ENCODE measurements at places on chromosomes 6 and 20.

GRCh38 chr6:37615564-37616340 lies 81.9 kb downstream of the MDGA1 start:
- DNase-seq, result no peak

DNA sequence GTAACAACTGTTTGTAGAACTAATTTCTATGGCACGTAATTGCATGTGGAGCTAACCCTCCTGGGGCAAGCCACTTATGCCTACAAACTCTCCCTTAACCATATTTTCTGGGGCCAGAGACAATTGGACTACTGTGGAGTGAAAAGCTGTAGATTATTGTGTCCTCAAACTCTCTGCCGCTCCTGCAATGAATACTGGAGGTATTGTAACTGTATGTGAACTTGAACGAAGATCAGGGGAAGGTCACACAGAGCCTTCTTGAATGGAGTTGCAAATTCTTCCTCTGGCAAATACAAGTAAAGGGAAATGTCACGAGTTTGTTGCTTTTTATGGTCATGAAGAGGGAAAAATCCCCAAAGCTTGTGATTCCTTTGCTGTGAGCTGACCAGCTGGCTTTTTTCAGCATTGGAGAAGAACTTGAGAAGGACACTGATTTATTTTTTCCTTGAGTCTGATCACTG lies 18.2 kb downstream of the AKAP12 start:
- DNase-seq, result peak; percentile 31

GRCh38 chr6:79158856-79159516 lies 75.5 kb downstream of the HMGN3 start:
- DNase-seq, result no peak

DNA sequence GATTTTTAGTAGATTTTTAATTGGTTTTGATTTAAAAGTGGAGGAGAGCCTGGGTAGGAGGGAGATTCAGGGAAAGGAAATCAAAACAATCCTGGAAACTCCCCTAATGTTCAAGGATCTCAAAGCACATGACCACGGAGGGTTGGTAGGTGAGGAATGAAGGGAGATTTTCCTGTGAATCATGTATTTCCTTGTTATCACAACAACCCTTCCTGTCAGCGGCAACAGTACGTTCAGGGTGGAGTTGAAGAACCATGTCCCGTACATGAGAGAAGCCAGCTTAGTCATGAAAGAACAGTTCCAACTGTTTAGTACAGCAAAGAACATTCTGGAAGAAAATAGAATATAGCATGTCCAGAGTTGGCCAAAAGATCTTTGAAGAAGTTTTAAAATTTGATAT lies 79.4 kb upstream of the SCAF8 start:
- DNase-seq, result peak; percentile 68

- no peak for DNase-seq
Observed at GRCh38 chr20:37575884-37576283, 48.2 kb upstream of the BLCAP start.

GRCh38 chr20:62258499-62259293 lies 20.4 kb downstream of the OSBPL2 start:
- DNase-seq, result peak; percentile 85

- DNase-seq, result no peak
Observed at GRCh38 chr20:46552460-46553420, 2.3 kb upstream of the OCSTAMP start.

DNA sequence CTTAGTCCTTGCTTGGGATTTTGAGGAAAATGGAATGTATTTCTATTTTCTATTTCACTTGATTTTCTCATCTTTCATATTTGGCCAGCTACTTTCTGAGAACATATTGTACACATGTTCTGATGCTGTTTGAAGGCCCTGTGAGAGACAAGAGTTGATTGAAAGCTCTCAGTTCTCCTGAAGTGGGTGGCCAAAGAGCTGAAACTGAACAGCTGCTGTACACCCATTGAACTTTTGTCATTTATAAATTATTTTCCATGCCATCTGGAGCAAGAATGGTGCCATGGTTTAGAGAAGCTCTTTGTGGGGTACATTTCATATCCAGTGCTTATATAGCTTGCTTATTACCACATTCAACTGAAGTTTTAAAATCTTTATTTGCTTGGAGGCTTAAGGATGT lies 298.3 kb downstream of the PRL start:
- DNase-seq, result no peak

DNA sequence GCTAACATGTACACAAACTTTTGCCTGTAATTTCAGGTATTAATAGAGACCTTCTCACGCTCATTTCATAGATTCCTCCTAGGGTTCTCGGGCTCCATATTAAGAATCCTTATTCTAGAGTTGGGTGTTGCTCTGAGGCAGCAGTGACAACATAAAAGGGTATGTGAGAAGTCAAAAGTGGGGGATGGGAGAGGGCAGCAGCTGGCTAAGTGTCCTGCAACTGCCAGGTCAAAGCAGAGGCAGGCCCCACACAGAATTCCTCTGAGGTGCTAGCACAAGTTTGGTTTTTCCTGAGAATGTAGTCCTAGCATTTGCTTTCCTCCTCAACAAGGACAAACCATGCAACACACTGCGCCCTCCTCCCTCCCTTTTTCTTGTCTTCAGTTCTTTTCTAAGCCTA lies 4.6 kb downstream of the NSFL1C start:
- DNase-seq, result no peak

- peak; percentile 55 for DNase-seq
Observed at GRCh38 chr6:122789182-122790027, at the start of gene SMPDL3A. TSS of gene SMPDL3A (plus strand) at chr6:122789258. CDS start at chr6:122789347, 89 bp downstream.

- no peak for DNase-seq
Observed at GRCh38 chr6:158013904-158014504, 32.3 kb downstream of the SYNJ2 start.

GRCh38 chr20:39190666-39191570 lies 228.8 kb downstream of the DHX35 start:
- DNase-seq, result no peak

DNA sequence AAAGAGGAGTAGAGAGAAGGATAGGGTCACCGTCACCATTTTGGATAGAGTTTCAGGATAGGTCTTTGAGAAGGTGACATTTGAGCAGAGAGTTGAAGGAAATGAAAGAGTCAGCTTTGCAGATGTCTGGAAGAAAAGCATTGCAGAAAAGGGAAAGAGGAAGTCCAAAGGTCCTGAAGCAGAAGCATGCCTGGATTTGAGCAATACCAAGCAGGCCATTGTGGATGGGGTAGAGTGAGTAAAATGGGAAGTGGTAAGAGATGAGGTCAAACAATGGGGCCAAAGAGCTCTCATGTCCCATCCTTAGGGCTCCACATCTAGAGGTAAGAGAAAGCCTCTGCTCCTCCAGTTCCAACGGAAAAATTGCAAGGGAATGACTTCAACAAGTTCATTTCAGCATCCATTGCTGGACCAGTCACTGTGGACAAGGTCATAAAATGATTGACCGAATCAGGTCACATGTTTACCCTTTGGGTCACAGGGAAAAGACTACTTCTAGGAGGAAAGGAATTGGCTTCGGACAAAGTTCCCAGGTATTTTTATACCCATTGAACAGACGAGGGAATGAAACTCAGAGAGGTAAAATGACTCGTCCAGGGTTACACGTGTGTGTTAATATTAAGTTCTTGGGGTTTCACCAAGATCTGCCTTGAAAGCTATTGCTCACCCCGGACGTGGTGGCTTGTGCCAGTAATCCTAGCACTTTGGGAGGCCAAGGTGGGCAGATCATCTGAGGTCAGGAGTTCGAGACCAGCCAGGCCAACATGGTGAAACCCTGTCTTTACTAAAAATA lies 6.6 kb upstream of the SAMHD1 start:
- no peak for DNase-seq

GRCh38 chr6:89941763-89942497 lies 47.7 kb downstream of the GJA10 start:
- no peak for DNase-seq

GRCh38 chr6:35797837-35798526 lies 859 bp upstream of the CLPS start:
- no peak for DNase-seq

DNA sequence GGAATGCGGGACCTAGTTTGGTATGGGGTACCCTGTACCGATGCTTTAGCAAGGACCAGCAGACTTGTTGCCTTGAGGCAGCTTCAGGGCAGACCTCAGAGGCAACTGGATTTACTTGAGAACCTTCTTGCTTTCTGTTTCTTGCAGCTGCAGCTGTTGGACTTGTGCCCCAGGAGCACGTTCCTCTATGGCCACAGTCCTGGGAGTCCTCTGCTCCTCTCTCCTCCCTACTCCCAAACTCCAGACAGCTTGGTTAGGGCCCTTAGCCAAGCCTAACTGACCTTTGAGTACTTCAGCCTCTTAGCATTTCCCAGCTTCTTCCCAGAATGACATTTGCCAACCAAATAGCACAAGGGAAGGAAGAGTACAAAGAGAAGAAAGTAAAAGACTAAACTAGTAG lies 34.7 kb downstream of the GHRH start:
- no peak for DNase-seq

Measured in hepatic stellate cell (primary cell).